ENCODE measurements at places on chromosomes 6 and 20.

DNA sequence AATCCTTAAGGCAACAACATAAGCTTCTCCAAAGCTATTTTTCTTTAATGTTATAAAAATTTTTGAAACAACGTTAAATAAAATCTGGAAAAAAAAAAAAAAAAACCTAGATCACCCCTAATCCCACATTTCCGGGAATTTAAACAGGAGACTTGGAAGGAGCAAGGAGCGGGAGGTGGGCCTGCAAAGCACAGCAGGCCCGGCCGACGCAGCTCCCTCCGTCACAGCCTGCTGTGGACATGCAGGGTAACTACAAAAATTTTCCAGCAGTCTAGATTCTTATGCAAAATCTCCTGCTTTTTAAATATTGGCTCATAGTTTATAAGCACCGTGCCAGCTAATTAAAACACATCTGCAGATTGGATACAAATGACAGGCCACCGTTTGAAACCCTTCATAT, 23.5 kb downstream of the FOXF2 start:
- DNase-seq: no peak

GRCh38 chr6:26202201-26202611, 115.0 kb downstream of the HFE start:
- DNase-seq: no peak

- peak; percentile 53 for DNase-seq
These were observed 39.4 kb upstream of the KCNK16 start for GRCh38 chr6:39361657-39362486.

- DNase-seq: peak; percentile 61
These were observed 185.1 kb downstream of the PDE7B start for GRCh38 chr6:136036601-136037000.

- DNase-seq: no peak
These were observed 88.3 kb downstream of the CD24 start for GRCh38 chr6:106886081-106886843.

GRCh38 chr6:148559848-148560433, 186.9 kb upstream of the UST start:
- DNase-seq: peak; percentile 64
